ENCODE measurements at places on chromosomes 11 and 22.
A peak's percentile ranks its signal among the peaks of the same experiment; 100 is the strongest.

DNA sequence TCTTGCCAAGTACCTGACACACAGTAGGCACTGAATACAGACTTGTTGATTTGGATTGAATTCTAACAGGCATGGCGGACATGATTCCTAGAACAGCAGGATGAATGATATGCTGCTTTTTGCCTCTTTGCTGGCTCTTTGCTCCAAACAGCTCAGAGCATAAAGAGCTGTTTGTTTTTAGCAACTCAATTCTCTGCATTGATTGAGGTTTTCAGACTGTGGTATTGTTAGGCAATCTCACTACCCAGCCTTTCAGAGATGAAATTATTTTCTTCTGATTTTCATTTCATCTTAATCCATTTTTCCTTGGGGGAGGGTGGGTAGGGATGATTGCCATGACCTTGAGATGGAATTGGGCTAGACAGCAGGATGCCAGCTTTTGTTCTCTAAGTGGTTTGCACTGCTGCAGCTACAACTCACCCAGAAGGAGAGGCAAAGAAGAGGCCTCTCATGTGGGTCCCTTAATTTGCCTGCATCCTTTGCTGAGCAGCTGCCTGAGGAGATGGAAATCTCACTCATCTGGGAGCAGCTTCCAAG lies 20.5 kb downstream of the COA4 start:
- no peak for DNase-seq

DNA sequence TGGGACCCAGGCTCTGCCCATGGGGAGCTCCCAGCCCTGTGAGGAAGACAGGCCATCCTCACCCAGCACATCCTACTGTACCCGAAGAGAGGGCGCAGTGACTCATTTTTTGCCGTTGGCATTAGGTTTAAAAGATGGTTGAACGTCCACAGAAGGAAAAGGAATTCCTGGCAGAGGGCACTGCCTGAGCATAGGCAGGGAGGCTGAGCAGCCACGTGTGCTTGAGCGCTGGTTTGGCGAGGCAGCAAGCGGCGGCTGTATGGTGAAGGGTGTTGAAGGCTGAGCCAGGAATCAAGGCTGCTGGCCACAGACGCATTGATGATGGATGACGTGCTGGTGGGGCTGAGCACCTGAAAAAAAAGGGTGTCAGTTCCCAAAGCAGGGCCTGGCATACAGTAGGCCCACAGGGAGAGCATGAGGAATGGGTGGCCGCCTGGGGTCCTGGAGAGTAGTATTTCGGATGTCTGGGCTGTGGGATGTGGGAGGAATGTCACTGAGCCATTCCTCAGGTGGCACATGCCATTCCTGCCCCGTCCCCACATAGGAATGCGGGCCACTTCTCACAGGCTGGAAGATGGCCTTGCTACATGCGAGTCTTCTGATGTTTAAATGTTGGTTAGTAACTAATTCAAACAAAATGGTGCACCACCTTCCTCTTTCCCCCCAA lies 112.5 kb downstream of the KIAA1671 start:
- DNase-seq: no peak

GRCh38 chr11:121071846-121072450 lies 29.1 kb upstream of the TECTA start:
- DNase-seq: peak; percentile 12

GRCh38 chr11:73469401-73469800 lies 93.2 kb downstream of the RELT start:
- no peak for DNase-seq

DNA sequence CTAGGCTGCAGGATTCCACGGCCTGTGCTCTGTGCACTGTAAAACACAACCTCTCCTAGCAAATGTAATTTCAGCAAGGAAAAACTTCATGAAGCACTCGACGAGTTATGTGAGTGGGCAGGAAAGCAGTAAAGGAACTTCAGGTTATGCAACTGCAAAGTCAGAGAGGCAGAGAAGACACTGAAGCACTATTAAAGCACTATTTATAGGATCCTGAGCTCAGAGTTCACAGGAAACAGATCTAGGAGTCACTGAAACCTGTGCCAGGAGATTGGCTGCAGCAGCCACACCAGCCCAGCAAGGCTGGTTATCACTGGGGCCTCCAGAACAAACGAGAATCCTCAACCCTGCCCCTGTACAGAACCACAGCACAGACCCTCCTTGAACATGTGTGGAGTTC lies 2.5 kb downstream of the SMIM35 start:
- no peak for DNase-seq

- no peak for DNase-seq
These were observed 314.5 kb upstream of the ANO3 start for GRCh38 chr11:26017322-26017860.

DNA sequence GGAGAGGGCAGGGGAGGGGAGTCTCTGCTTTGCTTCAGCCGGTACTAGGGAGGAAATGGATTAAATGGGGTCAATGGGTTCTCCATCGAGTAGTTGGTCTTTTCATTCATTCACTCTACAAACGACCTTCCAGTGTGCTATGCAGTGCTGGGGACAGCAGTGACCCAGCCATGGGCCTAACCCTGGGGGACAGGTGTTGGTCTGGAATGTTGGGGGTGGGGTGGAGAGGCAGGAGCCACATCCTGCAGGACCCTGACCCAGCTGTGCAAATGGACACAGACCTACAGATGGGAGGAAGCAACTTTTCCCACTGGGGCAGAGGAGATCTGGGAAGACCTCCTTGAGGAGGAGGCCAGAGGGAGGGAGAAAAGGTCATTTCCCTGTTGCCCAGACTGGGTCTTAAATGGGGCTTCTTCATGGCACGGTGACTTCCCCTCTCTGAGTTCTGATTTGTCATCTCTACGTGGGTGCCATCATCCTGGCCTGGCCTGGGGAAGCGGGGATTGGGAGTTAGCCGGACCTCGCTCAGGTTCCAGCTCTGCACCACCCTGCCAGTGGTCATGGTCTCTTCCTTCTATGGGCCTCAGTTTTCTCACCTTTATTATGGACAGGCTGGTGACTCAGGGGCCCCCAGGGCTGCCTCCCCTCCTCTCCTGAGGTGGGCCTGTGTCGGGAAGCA lies 2.0 kb downstream of the CYTH4 start:
- no peak for DNase-seq

GRCh38 chr22:43654271-43654670 lies 157.8 kb downstream of the EFCAB6 start:
- DNase-seq: no peak

DNA sequence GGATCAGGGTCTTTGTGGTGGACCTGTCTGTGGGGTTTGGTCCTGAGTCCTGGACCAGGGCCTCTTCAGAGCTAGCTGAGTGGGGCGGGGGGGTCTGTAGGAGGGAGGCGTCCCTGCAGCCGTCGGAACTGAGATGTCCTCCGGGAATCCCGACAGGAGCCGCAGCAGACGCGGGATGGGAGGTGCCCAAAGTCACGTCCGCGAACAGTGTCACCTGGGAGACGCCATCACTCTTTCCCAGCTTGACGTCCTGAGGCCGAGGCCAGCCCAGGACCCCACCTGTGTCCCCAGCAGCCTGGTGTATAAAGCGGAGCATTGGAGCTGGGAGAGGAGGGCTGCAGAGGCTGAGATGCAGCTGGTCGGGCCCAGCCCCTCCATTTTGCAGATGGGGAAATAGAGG lies 1234.7 kb downstream of the BRD1 start:
- DNase-seq: no peak

DNA sequence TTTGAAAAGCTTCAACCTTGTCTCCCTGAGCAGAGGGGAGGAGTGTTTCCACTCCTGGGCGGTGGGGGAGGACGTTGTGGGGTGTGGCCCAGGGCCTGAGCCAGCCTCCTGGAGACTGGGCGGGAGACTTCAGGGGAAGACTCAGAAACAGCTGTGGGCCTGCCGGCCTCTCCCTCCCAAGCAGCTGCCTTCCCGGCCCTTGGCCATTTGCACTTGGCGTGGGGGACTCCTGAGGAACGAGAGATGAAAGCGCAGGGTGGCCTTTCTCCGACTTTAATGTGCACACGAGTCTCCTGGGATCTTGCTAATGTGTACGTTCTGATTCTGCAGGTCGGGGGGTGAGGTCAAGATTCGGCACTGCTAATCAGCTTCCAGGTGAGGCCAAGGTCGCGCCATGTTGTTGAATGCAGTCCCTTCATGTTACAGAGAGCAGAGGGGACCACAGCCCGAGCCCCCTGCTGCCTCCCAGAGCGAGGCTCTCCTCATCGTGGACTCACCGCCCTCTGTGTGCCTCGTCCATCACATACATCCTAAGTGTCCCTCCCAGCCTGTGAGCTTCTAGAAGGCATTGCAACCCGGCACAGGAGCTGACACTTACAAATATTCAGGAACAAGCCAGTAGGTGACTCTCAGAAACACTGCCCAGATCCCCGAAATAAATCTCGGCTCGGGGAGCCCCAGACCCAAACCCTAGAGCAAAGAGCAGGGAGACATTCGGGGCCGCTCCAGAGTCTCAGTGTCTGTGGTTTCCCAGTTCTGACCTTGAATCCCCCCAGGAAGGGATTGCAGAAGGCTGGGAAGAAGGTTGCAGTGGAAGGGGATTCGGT lies 7.7 kb downstream of the LIF start:
- DNase-seq: no peak

- DNase-seq: no peak
These were observed 5.9 kb downstream of the USP2 start for GRCh38 chr11:119375337-119376196.

GRCh38 chr22:38218661-38219622 lies 17.1 kb downstream of the MAFF start:
- DNase-seq: no peak

- DNase-seq: no peak
These were observed 52.6 kb downstream of the ARHGAP42 start for GRCh38 chr11:100739666-100740065.

DNA sequence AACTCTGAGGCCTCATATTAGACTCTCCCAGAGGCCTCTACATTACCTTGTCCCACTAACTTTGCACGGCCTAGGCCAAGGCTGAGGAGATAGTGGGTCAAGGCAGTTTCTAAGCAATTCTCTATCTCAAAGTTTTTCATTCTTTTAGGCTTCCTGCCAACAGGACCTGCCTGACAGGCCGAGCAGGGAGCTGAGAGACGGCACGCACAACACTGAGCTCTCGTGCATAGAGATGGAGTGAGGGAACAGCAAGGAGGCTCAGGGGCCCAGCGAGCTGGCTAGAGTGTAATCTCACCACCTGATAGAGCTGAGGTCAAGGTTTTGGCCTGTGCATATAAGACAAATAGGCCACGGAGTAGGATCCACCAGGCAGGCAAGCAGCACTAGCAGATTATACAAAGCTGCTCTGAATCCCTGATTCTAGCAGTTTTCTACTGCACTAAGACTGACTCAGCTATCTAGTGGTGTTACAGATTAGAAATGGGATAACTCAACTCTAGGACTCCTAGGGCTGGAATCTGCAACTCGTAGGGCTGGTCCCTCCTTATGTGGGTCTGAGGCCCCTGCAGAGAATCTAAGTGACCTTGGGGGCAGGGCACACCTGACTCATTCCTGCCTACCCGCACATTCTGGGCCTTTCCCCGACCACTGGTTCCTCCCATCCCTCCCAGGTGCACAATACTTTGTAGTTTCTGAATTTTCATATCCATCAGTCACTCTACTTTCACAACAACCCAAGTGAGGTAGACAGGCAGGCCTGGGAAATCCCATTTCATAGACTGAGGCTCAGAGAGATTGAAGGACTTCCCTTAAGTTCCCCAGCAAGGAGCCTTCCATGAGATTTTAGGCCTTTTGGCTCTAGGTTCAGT lies 1.7 kb downstream of the CYB5R2 start:
- DNase-seq: no peak

GRCh38 chr22:24002272-24002671 lies 3.0 kb downstream of the GSTT4 start:
- no peak for DNase-seq

GRCh38 chr11:130227373-130227772 lies 67.8 kb downstream of the ST14 start:
- DNase-seq: no peak

DNA sequence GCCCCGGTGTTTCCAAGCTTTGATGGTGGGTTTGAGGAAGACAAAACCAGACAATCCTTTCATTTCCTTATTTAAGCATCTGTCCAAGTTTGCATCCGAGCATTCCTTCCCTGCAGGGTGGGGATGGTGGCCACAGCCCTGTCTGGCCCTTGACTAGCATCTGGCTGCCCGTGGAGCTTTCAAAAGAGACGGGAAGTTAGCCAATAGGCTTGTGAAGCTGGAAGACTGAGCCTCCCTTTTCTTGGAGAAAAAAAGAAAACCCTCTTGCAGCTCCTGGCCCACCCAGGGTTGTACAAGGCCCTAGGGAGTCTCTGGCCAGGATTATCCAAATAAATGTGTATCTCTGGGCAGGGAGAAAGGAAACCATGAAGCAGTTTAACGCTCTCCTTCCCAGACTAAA lies 60.6 kb downstream of the MICAL2 start:
- no peak for DNase-seq

GRCh38 chr11:134216816-134217215 lies 7.0 kb downstream of the NCAPD3 start:
- no peak for DNase-seq

GRCh38 chr11:101444851-101445250 lies 139.0 kb downstream of the TRPC6 start:
- no peak for DNase-seq

DNA sequence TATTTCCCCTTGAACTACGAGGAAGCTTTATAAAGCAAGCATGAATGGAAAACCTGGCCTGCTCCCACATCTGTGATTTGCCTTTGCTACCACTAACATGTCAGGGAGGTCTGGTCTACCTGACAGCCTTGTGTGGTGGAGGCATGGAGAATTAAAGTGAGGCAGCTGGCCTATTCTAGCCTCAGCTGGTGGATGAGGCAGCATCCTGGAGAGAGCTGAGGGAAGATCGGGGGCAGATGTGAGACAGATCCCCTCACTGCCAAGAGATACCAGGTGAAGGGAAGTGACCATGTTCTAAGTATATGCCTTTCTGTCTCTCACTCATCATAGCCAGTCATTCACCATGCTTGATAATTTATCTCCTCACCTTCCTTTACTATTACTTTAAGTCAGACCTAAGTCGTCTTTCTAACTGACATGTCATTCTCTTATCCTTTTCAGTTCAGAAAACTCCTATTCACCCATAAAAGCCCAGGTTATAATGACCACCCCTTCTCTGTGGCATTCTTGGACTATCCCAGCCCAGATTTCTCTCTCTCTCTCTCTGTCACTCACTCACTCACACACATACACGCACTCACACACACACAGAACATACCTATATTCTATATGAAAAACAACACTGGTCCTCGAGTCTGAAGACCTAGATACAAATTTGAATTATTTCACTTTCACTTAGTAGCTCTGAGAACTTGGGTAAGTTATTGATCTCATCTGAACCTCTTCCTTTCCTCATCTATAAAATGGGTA lies 90.7 kb downstream of the CSNK2A3 start:
- DNase-seq: no peak

- DNase-seq: no peak
These were observed 22.2 kb downstream of the LRRC55 start for GRCh38 chr11:57203882-57204480.

DNA sequence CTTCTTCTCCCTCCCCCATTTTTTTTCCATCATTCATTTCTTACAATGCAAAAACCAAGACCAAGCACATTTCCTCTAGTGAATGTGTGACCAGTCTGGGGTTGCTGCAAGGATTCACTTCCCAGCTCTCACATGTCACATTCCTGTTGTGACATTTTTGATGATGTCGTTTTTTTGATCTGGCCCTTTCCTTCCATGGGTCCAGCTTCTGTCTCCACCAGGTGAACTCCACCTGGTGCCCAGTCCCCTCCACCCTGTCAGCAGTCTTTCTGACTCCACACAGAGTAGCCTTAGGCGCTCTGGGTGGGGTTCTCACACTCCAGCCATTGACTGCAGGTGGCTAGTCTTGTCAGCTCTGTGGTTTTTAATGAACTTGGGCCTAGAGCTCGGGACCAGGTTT lies 15.6 kb downstream of the PANX1 start:
- DNase-seq: no peak

- no peak for DNase-seq
These were observed 1.7 kb downstream of the TRPT1 start for GRCh38 chr11:64224151-64224890.

GRCh38 chr22:35085621-35086020 lies 19.7 kb downstream of the ISX start:
- DNase-seq: no peak

All from iPS DF 19.7 (cell line).